ENCODE measurements at places on chromosomes 16 and 17.

DNA sequence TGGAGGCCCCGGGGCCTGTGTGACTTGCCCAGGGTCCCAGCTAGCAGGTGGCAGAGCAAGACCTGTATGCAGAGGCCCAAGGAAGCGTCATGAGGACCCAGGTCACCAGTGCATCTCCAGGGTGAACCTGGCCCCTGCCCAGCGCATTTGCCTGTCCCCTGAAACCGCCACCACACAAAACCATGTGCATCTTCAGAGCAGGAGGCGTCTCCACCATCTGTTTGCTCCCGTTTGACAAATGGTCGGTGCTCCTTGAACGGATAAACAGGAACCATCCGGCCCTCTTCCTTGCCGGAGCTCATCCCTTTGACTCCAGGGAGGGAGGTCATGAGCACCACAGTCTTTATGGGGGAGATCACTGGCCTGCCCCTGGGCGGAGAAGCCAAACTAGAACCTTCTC, 62.5 kb downstream of the JPH3 start:
- no peak for DNase-seq

GRCh38 chr17:8867361-8867981, at the start of gene PIK3R6:
Gene PIK3R6, minus strand, starts transcription at chr17:8867674. Its CDS starts 17,880 bp downstream, at chr17:8849794.
- no peak for DNase-seq

DNA sequence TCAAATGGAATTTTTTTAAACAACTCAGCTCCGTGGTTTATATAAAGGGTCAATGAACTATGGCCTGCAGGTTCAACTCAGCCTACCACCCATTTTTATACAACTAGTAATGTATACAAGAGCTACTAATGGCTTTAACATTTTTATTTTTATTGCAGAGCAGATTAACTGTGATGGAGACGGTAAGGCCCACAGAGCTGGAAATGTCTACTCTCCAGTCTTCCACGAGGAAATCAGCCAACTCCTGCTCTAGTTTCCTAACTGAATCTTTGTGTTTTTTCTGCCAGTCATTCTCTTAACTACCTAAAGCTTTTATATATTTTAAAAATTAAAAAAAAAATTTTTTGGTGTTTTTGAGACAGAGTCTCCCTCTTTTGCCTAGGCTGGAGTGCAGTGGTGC, 385.1 kb upstream of the MAF start:
- no peak for DNase-seq

- no peak for DNase-seq
Measured at GRCh38 chr16:75193265-75193650, 13.7 kb downstream of the CTRB2 start.

DNA sequence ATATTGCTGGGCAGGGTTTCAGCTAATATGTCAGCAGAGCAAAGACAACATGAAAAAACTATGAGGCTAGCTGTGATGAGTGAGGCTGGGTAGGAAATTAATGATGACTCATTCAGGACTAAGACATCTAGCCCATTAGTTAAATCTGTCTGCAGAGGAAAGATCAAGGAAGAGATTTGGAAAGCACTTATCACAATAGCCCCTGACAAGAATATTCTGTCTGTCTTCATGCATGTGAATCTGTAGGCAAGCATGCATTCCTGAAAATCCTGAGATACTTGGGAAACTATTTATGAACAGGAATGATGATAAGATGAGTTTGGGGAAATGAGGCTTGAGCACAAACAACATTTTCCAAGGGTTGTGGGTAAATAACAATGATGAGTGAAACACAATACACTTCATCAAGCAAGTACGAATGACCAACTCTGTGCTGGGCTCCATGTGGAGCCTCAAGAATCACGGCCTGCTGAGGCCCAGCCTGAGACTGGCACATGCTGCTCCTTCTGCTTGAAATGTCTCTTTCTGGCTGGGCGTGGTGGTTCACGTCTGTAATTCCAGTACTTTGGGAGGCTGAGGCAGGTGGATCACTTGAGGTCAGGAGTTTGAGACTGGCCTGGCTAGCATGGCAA, 96.5 kb upstream of the ASIC2 start:
- DNase-seq, result no peak

DNA sequence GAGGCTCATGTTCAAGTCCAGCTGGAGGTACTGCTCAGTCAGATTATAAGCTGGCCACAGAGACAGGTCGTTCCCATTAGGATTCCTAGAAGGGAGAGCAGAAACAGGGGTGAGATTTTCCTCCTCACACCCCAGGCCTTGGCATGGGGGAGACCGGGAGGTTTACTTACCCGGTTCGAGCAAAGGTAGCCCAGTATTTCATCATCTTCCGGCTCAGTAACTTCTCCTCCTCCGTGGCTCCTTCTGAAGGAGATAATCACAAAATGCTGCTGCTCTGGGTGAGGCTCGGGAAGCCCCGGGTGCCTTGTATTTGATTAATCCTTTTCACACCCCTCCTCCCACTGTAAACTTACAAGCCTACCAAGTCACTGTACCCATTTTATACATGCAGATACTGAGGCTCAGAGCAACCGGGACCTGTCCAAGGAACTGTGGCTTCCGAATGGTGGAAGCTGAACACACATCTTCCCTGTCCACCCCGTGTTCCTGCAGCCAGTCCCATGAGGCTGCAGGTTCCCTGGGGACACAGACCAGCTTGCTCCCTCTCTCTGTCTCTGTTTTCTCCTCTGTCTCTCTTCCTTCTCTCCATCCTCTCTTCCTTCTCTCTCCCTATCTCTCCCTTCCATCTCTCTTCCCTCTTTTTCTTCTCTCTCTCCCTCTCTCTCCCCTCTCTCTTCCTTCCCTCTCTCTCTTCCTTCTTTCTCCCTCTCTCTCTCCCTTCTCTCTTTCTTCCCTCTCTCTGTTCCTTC, 13.9 kb upstream of the CES1 start:
- DNase-seq, result no peak

GRCh38 chr17:43548689-43549379, 2.7 kb upstream of the ETV4 start:
- DNase-seq, result no peak

- DNase-seq, result no peak
Measured at GRCh38 chr16:28062261-28062846, 1.2 kb downstream of the GSG1L start.

DNA sequence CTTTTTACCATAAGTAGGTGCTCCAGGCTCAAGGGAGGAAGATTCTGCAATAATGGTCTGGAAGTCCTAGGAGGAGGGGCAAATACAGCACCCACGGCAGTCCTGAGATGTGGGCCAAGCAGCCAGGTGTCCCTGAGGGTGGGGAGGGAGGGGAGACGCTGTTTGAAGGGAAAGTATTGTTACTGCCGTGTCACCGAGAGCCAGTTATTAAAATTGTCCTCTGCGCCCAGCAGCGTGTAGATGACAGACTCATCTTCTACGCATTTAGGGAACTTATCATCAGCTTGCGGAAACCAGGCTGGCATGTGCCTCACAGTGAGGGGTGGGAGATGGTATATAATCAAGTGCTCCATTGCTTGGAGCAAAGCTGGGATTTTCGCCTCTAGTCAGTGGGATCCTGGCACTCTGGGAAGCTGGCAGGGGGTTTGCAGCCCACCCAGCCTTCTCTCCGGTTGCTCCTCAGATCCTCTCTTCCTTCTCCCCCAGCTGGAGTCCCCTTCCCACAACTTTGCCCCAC, 104.6 kb downstream of the OR1D5 start:
- DNase-seq, result no peak

DNA sequence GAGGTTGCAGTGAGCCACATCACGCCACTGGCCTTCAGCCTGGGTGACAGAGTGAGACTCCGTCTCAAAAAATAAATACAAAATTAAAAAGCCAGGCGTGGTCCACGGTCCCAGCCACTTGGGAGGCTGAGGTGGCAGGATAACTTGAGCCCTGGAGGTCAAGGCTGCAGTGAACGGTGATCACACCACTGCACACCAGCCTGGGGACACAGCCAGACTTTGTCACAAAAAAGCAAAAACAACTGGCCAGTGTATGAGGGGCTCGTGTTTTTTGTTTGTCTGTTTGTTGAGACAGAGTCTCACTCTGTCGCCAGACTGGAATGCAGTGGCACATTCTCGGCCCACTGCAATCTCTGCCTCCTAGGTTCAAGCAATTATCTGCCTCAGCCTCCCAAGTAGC, 1.2 kb upstream of the UBB start:
- DNase-seq, result no peak

DNA sequence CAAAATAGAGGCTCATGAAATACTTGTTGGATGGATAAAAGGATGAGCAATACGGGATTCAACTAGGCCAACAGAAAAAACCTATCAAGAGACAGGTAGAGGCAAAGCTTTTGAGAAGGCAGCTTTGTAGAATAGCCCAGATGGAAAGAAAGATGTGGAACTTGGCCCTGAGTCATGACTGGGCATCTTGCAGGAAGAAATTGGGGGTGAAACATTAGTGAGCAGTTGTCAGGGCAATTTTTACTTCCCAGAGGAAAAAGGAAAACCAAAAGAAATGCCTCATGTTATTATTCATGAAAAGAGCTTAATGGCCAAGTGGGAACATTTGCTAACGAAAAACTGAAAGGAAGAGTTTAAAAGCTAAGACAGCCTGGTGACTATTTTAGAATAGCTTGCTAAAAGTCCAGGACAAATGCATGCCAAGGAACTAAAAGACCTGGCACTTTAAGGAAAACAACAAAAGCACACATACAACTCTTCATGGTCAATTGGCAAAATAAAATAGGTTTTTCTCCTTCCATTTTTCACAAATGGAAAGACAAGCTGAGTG, 180.1 kb downstream of the HS3ST3A1 start:
- DNase-seq, result no peak

DNA sequence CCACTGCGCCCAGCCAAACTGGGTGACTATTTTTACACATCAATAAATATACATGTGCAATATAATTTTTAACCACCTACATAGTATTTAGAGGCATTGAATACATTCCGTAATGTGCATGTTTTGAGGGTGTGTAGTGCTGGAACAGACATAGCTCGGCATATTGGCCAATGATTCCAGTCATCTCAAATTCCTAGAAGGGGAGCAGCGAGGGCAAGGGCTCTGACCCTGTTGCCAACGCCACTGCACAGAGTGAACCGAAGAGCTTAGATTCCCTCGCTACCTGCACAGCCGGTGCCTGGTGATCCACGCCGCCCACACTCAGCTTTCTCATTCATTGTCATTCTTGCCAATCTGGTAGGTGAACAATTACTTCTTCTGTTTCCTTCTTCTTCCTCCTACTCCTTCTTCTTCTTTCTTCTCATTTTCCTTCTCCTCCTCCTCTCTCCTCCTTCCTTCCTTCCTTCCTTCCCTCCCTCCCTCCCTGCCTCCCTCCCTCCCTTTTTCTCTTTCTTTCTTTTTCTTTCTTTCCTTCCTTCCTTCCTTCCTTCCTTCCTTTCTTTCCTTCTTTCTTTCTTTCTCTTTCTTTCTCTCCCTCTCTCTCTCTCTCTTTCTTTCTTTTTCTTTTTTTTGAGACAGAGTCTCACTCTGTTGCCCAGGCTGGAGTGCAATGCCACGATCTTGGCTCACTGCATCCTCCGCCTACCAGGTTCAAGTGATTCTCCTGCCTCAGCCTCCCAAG, 26.3 kb upstream of the ATP2A3 start:
- no peak for DNase-seq

GRCh38 chr16:11411059-11411550, 65.8 kb downstream of the RMI2 start:
- DNase-seq, result no peak

DNA sequence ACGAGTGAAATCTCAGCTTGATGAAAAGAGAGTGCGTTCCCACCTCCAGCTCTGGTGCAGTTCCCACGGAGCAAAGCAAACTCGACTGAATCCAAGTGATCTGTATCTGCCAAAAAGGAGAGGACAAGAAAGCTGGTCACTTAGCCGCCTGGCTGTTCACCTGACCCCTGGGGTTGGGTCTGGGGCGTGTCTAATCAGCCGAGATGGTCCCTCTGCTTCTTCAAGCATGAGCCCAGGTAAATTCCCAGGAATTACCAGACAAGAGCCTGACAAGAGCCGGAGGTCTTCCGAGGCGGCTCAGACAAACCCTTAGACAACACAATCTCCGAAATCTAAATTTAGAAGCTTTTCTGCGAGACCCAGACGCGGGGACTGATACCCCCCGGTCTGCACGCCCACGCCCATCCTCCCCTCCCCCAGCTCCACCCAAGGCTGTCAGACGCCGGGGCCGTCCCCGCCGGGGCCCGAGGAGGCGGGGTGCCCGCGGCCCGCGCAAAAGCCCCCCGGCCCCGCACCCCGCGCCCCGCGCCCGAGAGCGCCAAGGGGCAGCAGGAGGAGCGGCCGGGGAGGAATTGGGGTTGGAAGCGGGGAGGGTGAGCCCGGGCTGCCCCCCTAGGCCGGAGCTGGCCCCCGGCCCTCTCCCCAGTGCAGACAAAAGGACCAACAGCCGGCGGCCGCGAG, 674 bp downstream of the ZNF821 start:
- peak; percentile 43 for DNase-seq

DNA sequence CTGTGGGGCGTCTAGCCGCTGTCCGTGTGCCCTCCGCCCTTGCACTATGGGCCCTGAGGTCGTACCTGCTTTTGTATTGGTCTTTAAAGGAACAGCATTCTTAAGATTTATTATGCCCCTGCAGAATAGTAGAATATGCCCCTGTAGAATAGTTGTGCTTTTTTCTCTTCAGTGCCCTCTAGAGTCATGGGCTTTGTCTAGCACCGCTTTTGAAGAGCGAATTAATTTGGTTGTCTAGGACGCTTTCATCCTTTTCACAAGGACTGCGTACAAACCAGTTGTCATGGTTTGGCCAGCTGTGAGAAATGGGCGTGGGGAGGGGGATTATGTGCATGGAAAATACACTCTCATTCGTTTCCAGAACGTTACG, 621 bp downstream of the CEP95 start:
- no peak for DNase-seq

DNA sequence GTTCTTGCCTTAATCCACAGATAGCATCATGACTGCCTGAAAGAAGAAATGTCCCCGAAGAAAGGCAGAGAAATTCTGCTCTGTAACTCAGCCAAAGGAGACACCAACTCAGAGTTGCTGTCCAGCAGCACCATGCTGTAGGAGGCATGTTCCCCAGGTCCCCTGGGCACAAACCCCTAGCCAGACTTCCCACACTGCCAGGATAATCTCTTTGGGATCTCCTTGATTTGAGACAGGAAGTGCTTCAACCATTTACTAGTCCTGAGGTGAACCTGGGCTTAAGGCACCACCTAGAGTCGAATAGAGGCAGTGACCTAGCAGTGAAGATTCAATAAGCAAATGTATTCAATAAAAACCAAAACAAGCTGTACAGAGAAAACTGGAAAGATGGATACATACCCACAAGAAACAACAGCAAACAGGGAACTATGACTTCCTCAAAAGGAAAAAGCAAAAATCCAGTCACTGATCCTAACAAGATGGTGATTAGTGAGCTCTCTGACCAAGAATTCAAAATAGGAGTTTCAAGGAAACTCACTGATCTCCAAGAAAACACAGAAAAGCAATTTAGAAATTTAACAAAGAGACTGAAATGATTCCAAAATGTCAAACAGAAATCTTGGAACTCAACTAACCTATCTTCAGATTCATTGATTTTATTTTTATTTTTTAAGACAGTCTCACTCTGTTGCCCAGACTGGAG, 5.7 kb downstream of the OR4D2 start:
- DNase-seq, result no peak

All from stimulated activated CD4-positive, alpha-beta T cell treated with anti-CD3 and anti-CD28 coated beads, Interleukin-15, amount 100 ng/mL, for 48 hours (primary cell).